A549 treated with DMSO at 1 μM for 4 hours (cell line): ENCODE measurements at places on chromosomes 3 and 15. TPM values are rescaled to one million over a fixed set of nuclear protein-coding genes. Genes with fewer than 3 reads are reported as not detected.

The PPM1L gene
- total RNA-seq: 0.59 to 0.95 TPM (median 0.67 TPM) in 5 replicates

The CD200 gene
- total RNA-seq: not detected in 5 replicates

The SLC22A14 gene
- 0.07 to 0.19 TPM (median 0.08 TPM) in 3 of 5 replicates, not detected in the others for total RNA-seq

The CSTA gene
- 0.63 to 1.2 TPM (median 1.1 TPM) in 5 replicates for total RNA-seq

The SRPRB gene
- total RNA-seq: 53.9 to 64.1 TPM (median 58.1 TPM) in 5 replicates

The EOMES gene
- 1.3 to 2.4 TPM (median 2.1 TPM) in 5 replicates for total RNA-seq

The MPI gene
- 29.5 to 46.7 TPM (median 32.5 TPM) in 5 replicates for total RNA-seq

The RTP1 gene
- total RNA-seq: not detected in 5 replicates

The TGM4 gene
- 0.05 to 0.09 TPM (median 0.07 TPM) in 3 of 5 replicates, not detected in the others for total RNA-seq

The LYZL4 gene
- not detected in 5 replicates for total RNA-seq

The FBXW12 gene
- total RNA-seq: not detected in 5 replicates

The SI gene
- not detected in 5 replicates for total RNA-seq
